DMS53 (cell line): ENCODE measurements at places on chromosomes 5 and 9.
A peak's percentile ranks its signal among the peaks of the same experiment; 100 is the strongest.

- DNase-seq: no peak
These were observed 184.0 kb upstream of the NR4A3 start for GRCh38 chr9:99637641-99638040.

DNA sequence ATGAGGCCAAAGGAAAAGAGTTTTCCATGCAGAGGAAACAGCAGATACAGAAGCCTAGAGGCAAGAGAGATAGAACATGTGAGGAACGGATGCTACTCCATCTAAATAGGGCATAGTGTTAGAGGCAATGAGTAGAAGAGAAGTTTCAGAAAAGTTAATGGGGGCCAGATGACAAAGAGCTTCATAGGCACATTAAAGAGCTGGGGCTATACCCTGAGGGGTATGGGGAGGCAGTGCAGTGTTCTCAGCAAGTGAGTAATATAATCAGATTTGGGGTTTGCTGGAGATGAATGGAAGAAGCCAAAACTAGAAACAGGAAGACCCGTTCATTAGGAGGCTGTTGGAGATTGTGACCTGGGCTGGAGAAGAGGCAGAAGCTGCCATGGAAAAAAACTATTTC lies 87.2 kb downstream of the GLIS3 start:
- no peak for DNase-seq

DNA sequence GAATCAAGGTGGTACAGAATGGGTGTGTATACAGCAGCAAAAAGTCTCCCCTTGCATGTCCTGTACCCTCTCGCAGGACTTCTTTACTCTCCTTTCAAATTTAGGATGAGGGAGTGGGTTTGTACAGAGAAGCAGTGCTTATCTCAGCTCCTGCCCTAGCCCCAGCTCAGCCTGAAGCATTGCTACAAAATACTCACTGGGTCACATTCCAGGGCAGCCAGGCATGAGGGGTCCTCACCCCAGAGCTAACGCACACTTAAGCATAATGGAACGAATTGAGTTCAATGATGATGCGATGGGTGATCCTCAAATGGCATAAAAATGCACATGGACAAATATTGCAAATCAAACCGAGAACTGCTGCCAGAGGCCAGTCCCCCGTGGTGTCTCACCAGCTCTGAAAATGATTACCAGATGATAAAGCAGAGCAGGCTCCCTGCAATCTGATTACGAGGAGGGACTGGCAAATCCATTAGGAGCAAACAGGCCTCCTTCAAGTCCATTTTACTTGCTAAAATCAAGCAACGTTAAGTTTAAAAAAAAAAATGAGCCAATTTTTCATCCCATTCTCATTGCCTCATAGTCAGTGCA lies 231.6 kb upstream of the TAS2R1 start:
- DNase-seq: no peak

DNA sequence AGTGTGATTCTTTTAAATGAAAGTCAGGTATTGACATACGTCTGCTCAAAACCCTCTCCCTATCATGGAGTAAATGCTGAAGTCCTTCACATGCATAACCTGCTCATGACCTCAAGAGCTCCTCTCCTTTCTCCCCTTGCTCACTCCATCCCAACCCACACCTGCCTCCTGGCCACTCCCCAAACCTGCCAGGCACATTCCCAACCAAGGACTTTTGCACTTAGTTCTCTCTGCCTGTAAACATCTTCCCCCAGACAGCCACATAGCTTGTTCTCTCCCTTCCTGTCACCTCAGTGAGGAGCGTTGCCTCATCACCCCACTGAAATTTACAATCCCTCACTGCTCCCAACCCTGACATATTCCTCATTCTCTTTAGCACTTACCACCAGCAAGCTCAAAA lies 8.7 kb downstream of the SETD9 start:
- no peak for DNase-seq

- peak; percentile 67 for DNase-seq
These were observed 351.8 kb upstream of the ADAMTSL1 start for GRCh38 chr9:18122171-18122570.
